ENCODE measurements at places on chromosomes 2 and 18.

- no peak for DNase-seq
Observed at GRCh38 chr2:239695106-239695727, 294.4 kb upstream of the HDAC4 start.

DNA sequence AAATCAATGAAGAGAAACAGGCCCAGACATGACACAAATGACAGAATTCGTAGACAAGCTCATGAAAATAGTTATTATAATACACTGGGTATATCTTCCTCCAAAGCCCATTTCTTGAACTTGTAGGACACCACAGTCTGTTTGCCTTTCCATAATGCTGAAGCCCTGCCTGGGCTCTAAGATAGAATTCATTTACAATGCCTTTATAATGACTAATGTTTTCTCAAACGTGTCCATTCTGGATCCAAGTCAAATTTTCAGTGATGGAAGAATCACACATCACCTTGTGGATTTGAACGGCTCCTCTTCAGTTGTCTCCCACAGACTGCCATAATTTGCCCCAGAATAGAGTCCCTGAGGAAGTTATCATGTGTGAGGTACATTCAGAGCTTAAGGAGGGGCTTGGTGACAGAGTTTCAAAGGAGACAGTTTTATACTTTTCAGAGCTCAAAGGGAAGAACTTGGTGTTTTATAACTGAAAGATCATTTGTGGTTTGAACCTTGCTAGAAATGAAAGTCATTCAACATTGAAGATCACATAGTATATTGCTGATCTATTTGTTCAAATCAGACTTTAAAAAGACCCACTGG is 38.2 kb downstream of the CASP8 start:
- no peak for DNase-seq

DNA sequence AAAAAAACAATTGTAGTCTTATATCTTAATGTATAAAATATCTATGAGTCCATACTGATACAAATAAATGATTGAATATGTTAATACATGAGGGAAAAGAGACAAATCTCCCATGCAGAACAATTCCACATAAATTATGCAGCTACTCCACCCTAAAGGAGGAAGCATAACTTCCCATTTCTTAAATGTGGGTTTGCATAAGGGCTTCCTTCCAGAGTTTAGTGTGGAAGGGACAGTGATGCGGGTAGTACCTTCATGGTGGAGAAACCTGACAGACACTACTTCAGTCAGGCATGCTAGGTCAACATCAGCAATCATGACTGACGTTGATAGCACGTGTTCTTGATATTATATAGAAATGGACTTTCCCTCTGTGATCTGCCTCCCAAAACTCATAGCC is 146.9 kb upstream of the STON1 start:
- DNase-seq: no peak

- DNase-seq: no peak
Observed at GRCh38 chr2:215576572-215576971, 140.7 kb upstream of the FN1 start.

DNA sequence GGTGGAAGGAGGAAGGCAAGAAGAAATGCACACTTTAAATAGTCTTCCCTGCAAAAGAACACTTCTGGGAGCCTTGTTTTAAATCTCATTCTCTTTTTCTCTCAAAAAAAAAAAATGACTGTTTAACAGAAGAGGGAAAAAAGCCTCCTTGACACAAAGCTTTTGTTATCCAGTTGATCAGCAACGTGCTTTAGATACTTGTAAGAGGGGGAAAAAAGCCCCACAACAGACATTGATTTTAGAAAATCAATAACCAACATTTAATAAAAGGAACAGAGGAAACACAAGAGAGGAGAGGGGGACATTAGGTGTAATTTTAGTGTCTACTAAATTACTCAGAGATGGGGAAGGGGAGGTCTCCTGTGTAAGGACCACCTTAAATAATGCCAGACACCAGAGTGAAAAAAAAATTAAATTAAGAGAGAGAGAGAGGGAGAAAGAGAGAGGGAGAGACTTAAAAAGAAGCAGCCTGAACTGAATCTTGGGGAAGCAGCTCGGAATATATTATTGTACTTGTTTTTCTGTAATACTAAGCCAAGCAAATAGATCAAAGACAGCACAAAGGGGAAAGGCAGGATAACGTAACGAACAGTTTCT is 4.7 kb downstream of the ZEB2 start:
- DNase-seq: no peak

GRCh38 chr2:209771474-209772289 is at the start of gene UNC80:
TSS of gene UNC80 (plus strand) at chr2:209771832. CDS start at chr2:209772073, 241 bp downstream.
- peak; percentile 84 for DNase-seq

GRCh38 chr2:112887964-112888749 is 22.8 kb upstream of the IL37 start:
- DNase-seq: peak; percentile 30

DNA sequence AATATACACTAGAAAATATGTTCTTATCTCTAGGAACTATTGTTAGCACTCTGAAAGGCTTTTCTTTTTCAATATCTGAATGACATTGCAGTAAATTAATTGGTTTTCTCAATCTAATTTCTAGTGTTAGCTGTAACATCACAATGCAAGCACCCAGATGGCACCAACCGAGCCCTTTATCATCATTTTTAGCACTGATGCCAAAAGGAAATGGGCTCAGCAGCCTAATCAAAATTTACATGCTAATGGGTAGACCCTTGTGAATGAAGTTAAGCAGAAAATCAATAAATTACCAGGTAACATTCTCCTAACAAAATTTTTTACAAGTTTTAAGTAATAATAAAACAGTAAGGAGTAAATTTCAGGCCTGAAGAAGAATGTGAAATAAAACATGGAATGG is 53.5 kb upstream of the PGAP1 start:
- peak; percentile 66 for DNase-seq

GRCh38 chr2:114609203-114609602 is 166.8 kb downstream of the DPP10 start:
- DNase-seq: no peak

- no peak for DNase-seq
Observed at GRCh38 chr2:42653908-42654445, 85.5 kb downstream of the MTA3 start.

DNA sequence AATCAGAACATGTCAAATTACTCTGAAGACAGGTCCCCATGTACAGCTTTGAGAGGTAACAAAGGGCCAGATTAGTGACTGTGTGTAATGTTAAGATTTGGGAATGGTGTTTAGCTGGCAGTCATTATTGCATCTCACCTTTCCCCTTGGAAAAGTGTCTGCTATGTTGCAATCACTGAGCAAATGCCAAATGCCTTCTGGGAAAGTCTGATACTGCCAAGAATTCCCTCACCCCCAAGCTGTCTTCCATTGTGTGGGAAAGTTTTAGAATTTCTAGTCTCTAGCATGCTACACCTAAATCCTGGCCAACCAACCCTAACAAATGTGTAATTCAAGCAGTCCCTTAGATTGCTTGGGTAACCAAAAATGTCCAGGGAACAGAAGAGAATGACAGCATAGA is 13.6 kb upstream of the PELI1 start:
- no peak for DNase-seq

- no peak for DNase-seq
Observed at GRCh38 chr2:8693157-8693821, 11.4 kb downstream of the ID2 start.

GRCh38 chr2:39664232-39664887 is 1.4 kb upstream of the TMEM178A start:
- peak; percentile 68 for DNase-seq
